ENCODE measurements at places on chromosomes 11 and 22.
A peak's percentile ranks its signal among the peaks of the same experiment; 100 is the strongest.

- no peak for DNase-seq
Observed at GRCh38 chr11:76621868-76622267, 48.7 kb downstream of the LRRC32 start.

DNA sequence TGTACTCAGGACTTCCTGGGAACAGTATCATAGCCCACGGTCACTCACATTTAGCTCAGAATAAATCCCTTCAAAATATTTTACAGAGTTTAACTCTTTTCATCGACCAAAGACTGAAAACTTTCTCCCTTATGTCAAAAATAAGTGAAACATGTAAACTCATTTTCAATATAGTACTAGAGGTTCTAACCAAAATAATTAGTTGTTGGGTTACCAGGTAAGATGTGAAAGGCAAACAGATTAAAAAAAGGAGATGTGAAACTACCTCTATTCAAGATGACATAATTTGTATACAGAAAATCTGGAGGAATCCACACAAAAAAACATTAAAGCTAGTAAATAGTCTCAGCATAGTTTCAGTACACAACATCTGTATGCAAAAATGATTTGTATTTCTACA is 20.3 kb downstream of the XKR3 start:
- DNase-seq, result no peak

- DNase-seq, result no peak
Observed at GRCh38 chr11:134120921-134121526, 52.2 kb downstream of the JAM3 start.

DNA sequence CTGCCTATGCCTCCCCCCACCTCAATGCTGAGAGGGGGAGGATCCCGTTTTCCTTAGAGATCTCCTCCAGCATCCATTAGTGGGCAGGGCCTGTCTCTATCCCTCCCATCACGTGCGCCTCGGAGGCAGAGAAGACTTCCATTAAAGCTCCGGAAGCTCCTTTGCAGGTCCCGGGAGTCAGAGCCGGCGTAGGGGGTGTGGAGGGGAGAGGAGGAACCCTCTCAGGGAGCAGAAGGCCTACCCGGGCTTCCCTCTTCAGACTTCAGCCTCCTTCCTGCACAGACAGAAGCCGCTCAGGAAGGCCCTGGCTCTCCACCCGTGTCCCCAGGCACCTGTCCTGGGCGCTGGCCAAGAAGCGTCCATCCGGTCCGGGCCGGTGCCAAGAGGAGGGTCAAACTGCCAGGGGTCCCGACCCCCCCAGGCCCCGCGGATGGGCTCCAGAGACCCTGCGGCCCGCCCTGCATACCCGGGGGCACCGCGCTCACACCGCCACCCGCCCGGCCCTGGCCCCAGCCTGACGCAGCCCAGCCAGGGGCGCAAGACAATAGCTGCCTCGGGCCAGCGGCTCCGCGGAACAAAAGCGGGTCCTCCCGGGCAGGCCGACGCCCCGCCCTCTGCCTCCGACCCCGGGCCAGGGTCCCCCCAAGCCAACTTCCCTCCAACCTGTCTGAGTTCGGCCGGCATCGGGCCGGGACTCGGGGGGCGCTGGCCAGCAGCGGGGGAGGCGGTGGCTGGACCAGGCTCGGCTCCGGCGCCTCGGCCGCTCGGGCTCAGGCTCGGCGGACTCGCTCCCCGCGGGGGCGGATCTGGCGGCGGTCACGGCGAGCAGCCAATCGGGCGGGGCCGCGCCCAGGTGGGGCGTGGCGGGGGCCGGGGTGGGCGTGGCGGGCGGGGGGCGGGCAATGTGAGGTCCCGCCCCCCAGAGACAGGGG is 29.9 kb downstream of the ARVCF start:
- peak; percentile 62 for DNase-seq

DNA sequence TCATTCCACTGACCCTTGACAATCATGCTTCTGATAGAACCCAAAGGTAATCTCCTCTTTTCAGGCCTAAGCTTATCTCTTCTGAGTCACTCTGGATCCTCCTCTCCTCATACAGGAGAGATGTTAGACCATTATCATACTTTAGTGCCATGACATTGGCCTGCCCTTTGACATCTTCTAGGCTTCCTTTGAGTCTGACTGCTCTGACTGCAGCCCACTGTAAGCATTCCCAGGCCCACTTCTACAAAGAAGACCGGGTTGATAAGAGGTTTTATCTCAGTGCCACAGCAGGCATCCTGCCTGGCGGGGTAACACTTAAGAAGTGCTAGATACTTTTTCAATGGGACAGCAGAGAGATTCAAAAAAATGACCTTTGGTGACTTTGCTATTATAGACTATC is 438.0 kb downstream of the KCNA4 start:
- DNase-seq, result no peak
